ENCODE measurements at places on chromosomes 1 and 21.

- no peak for DNase-seq
These were observed 4.1 kb downstream of the ATF6 start for GRCh38 chr1:161770250-161770649.

DNA sequence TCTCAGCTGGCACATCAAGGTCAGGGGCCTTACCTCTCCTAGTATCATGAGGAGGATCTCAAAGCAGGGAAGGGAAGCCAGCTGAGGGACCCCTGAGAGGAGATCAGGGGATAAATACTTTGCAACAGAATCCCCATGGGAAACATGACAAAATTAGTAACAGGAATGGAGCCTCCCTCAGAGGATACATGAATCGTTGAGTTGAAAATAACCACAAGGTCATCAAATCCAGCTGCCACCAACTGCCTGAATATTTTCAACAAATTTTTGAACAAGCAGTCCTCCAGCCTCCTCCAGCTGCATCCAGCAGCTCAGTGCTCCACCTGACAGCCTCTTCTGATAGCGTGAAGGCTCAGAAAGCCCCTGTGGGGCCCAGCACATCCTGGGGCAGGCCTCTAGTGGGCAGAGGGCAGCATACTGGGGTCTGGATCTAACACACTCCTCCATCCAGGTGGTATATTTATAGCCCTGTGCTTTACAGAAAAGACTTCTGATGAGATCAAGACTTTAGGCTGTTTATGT lies 404.3 kb downstream of the NTNG1 start:
- peak; percentile 12 for DNase-seq

DNA sequence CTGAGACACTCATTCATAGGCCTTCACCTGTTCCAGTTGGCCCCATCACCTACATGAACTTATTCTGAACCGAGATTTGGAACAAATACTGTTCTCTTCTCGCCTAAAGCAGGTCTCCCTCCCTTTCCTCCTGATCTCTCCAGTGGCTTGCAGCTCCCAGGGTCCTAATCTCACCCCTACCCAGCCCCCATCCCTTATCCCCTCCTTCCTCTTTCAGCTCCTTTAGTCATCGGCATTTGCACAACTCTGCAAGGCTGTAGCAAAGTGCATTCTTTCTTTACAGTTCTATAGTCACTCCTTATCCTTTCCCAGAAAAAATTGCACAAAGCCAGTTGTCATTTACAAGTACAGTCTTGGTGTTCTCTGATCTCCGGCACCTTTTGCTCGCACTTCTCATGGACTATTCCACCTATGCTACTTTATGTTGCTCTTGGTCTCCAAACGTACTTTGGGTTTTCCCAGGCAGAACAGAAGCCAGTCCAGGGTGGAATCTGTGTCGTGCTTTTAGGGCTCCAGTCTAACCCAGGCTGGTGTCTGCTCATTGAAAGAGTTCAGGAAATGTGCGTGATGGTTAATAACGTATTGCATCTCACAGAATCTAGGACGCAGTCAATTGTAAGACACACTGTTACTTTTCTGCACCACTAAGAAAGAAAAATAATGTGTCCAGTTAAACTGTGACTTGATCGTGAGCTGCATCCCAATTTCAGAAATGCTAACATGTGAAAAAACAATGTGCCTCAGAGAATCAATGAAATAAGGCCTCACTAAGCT lies 965 bp downstream of the ABCA4 start:
- no peak for DNase-seq

DNA sequence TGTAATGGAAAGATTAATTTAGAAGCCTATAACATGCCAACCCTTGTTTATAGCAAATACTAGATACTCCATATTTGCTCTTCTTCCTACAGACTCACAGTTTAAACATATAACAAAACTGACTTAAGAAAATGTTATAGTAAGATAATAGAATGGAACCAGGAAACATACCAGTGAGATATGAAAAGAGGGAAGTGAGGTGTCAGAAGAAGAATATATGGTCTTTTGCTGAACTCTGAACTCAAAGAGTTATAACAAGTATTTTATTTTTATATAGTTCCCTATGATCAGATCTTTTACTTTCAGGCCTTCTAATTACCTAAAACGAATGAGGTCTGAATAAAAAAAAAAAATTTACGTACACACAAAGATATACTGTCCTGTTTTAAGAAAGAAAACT lies 20.9 kb downstream of the TMED5 start:
- no peak for DNase-seq

- no peak for DNase-seq
These were observed 566.1 kb downstream of the AMY1C start for GRCh38 chr1:104315823-104316222.

All from fibroblast of skin of right biceps (primary cell).